Brain (organoid and tissue), 16 donors: ENCODE measurements at places on chromosomes 11 and 22. TPM values are rescaled to one million over a fixed set of nuclear protein-coding genes. Genes with fewer than 3 reads are reported as not detected.

DNA sequence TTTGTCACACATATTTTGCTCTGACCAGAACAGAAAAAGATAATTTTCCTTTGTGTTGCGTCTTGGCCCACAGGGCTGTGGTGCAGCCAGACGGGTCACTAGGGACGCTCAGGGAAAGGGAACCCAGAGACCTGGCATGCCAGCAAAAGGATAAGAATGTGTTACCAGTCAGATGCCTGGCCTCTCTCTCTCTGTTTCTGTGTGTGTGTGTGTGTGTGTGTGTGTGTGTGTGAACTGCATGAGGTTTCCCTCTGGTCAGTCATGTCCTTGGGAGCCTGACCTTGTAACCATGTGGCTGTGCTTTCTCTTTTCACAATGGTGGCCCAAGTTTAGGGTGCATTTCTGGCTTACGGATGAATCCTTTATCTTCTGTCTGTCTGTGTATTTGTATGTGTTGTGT is 25.4 kb downstream of the CCKBR start:
- no peak for DNase-seq

- no peak for DNase-seq
Measured at GRCh38 chr11:24934733-24935439, 438.0 kb downstream of the LUZP2 start.

FOXRED2 gene
- 95.4 TPM for polyA plus RNA-seq

DNA sequence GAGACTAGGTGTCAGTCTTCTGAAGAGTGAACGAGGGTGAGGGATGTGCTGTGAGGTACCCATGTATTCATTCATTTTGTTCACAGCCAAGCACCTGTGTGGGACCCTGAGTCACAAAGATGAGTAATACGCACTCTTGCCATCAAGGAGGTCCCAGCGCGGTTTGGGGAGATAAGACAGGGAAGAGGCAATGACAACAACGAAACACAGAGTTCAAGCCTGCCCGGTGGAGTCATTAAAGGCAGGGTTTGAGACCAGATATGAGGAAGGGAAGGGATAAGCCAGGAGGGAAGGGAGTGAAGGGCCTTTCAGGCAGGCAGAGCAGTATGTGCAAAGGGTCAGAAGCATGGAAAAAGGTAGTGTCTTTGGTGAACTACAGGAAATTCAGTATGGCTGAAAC is 4.6 kb downstream of the DCHS1 start:
- no peak for DNase-seq

- DNase-seq = no peak
Measured at GRCh38 chr11:33044285-33044756, 4.9 kb downstream of the TCP11L1 start.

GRCh38 chr11:112877581-112877980 is 83.6 kb upstream of the NCAM1 start:
- peak; percentile 33 for DNase-seq

DNA sequence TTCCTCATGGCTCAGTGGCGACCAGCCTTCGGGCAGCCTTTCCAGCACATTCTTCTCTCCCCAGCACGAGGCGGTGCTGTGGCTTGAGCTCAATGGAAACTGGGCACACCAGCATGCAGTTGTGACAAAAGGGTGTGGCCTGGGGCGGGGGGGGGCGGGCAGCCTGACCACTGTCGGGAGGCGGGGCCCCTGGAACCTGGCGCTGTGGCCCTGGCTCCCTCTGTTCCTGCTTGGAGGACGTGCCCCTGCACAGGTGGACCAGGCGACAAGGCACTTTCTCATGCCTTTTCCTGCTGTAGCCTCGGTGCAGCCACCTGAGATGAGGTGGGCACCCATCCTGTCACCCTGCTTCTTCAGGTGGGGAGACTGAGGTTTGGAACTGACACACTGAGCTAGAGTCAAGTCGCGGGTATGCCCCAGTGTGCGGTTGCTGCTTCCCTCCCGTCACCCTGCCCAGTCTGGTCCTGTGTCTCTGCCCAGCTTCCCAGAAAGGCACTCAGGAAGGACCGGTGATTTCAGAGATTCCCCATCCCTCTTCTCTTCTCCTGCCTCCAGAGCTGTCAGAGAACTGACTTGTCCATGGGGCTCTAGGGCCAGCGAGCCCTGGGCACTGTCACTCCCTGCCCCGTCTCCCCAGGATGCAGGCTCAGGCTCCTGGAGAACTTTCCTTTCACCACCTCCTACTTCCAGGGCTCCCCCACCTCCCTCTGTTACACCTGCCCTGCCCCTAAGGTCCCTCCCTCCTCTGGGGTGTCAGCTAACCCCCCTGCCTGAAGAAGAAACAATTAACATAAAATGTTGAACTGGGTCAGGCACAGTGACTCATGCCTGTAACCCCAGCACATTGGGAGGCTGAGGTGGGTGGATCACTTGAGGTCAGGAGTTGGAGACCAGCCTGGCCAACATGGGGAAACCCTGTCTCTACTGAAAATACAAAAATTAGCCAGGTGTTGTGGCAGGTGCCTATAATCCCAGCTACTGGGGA is 9.9 kb downstream of the B3GAT1 start:
- DNase-seq = no peak

GRCh38 chr11:111230122-111230465 is 15.4 kb upstream of the POU2AF2 start:
- DNase-seq = no peak

CHEK2 gene
- polyA plus RNA-seq = 14.1 TPM

DNA sequence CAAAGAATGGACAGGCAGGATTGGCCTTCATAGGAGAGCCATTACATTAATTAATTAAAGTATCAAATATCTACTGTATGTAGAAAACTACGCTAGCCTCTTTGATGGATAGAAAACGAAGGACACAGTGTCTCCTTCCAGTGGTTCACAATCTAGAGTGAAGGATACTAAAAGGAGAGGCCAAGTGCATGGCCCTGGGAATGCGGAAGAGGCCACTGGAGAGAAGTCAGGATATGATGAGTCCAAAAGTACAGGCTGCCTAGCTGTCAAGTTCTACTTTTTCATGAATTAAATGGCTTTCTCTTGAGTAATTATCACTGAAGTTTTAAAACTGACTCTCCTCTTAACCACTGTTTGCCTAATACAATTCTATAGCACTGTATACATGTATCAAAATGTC is 41.9 kb downstream of the ATG16L2 start:
- no peak for DNase-seq

DNA sequence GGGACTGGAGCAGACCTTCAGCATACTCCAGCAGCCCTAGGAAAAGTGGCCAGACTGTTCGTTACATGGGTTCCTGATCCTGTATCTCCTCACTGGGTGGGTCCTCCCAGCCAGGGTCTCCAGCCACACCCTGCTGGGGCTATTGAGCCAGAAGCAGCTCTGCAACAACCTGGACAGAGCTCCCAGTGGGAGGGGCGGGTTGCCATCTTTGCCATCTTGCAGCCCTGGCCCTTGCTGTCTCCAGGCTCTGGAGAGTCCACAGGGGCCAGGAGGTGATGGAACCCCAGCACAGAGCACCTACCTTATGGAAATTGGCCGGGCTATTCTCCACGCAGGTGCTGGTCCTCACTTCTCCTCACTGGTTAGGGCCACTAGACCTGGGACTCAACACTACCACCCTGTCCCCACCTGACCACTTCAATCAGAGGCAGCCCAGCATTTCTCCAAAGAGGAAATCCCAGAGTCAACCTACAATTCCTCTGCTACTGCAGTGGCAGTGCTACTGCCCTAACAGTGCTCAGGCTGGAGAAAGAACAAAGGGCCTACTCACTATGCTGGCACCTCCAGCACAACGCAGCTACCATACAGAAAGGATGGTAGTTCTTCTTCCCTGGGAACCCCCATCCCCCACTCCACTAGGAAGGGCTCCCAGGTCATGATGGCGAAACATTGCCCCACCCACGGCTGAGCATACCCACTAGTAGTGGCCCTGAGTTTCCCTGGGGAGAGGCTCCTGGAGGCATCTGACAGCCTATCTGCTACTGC is 290.2 kb upstream of the NCAM1 start:
- DNase-seq = no peak

DNA sequence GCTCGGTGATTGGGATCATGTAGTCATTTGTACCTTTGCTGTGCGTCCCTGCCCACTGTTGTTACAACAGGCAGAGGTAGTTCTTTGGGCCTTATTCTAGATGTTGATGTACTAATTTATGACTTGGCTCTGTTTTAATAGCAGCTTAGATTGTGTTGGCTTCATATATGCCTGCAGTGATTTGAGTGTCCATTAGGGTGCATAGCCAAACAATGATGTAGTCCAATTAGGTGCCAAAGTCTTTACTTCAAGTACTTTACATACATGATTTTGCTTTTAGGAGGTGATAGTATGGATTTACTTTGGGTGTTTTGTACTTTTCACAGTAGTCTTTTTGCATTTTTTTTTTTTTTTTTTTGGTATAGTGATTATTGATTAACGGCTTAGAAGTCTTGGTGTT is 46.4 kb downstream of the PPP6R3 start:
- DNase-seq = no peak

SLC22A8 gene
- 1.7 TPM for polyA plus RNA-seq

BTBD18 gene
- polyA plus RNA-seq = not detected

- no peak for DNase-seq
Measured at GRCh38 chr22:24392218-24392931, 35.0 kb upstream of the ADORA2A start.

C22orf15 gene
- not detected for polyA plus RNA-seq

ACCS gene
- 1.0 TPM for polyA plus RNA-seq

SMDT1 gene
- 236 TPM for polyA plus RNA-seq

DNA sequence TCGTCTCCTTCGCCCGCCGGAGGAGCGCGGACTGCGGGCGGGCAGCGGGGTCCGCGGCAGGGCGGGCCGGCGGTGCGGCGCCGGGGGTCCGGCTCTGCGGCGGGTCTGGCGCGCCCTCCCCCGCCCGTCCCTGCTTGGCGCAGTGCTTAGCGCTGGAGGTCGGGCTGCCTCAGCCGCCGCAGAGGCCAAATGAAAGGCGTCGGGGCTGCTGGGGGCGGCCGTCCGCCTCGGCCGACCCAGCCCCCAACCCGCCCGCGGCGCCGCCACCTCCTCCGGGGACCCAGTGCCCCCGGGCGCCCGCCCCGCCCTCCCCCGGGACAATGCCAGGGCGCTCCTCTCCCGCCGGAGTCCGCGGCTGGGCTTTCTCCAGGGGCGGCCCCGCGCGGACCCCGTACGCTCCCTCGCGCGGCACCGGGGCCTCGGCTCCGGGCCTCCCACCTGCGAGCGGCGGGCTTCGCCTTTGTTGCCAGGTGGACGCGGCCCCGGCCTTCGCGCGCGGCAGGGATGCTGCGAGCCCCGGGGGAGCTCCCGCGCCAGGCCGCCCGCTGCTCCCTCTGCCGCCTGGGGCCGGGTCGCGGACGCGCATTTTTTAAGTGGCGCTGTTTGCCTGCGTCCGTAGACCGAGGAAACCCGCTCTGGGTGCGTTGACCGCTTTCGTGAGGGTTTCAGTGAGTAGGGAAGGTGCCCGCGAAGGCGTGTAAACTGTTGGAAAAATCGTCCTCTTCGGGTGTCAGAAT is 583 bp downstream of the APLP2 start:
- peak; percentile 67 for DNase-seq

DNA sequence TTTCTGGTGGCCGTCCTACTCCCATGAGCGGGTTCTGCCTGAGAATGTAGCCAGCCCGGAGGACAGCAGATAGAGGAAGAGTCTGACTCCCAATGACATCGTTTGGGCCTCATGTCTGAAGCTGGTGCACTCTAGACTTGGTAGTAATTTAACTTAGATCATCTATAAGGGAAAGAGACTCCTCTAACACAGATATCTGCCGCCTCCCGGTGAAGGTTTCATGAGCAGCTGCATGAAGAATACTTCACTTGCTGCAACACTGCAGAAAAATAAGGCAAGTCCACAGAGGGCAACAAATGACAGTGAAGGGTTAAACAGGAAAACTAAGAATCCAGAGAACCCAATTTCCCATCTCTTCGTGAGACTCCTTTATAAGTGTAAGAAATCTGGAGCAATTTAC is 5.9 kb upstream of the ARL2 start:
- no peak for DNase-seq

- DNase-seq = peak; percentile 23
Measured at GRCh38 chr11:69892986-69893555, 73.9 kb upstream of the FGF3 start.

DNA sequence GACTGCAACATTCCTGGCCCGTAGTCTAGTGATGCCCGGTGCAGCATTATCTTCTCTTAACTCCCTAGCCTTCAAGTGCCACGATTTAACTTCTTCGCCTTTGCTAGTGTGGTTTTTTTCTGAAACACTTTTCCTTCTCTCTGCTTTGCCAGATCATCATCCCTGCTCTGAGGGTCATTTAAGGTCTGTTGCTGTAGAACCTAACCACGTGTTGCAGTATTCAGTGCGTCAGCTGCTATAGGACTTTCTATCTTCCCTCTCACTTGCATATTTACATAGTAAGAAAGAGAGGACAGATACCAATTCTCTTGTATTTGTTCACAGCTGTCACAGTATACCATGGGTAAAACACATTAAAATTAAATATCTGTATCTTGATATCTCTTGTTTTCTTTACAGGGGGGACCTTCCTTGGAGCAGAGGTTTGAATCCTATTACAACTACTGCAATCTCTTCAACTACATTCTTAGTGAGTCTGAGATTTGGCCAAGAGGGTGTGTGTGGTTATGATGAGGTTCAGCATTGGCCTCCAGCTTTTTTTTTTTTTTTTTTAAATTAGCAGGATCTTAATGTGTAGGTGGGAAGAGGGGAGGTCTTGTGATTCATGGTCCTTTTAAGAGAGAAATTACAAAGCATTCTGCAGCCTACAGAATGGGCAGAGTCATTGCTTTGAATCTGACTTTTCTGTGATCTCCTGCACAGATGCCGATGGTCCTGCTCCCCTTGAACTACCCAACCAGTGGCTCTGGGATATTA is 13.5 kb downstream of the EIF3L start:
- DNase-seq = no peak

KLHDC7B gene
- not detected for polyA plus RNA-seq

BRSK2 gene
- polyA plus RNA-seq = 43.6 TPM

IRAG1 gene
- polyA plus RNA-seq = 10.8 TPM

GTSE1 gene
- polyA plus RNA-seq = 31.9 TPM

TPBGL gene
- 3.0 TPM for polyA plus RNA-seq
